NCI-H1048 (cell line): ENCODE measurements at places on chromosomes 5 and 9.

DNA sequence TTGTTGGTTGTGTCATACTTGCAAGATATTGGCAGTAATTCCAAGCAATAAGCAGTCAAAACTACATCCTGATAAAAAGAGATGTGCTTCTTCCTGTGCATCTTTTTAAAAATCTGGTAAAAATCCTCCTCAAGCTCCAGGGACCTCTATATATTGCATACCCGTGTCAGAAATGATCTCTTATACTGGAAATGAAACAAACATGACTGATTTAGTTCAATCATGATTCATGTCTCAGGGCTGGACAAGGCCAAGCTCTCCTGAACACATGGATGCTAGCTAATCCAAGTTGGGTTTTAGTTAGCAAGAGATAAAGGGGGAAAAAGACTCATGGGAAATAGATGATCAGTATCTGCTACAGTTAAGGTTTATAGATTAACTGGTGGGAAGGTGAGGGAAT, 69.3 kb downstream of the CCDC192 start:
- no peak for DNase-seq

GRCh38 chr5:173236531-173237142, 1.6 kb upstream of the NKX2-5 start:
- no peak for DNase-seq

GRCh38 chr5:166287866-166288265, 2003.6 kb upstream of the WWC1 start:
- DNase-seq: no peak

GRCh38 chr5:118637947-118638670, 350.2 kb downstream of the DTWD2 start:
- no peak for DNase-seq

DNA sequence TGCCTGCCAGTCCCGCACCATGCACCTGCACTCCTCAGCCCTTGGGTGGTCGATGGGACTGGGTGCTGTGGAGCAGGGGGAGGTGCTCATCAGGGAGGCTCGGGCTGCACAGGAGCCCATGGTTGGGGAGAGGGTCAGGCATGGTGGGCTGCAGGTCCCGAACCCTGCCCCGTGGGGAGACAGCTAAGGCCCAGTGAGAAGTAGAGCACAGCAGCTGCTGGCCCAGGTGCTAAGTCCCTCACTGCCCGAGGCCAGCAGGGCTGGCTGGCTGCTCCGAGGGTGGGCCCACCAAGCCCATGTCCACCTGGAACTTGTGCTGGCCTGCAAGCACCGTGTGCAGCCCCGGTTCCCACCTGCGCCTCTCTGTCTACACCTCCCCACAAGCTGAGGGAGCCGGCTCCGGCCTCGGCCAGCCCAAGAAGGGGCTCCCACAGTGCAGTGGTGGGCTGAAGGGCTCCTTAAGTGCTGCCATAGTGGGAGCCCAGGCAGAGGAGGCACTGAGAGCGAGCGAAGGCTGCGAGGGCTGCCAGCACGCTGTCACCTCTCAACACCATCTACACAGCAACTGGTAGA, 88.5 kb upstream of the ELAVL2 start:
- no peak for DNase-seq

- DNase-seq: no peak
Observed at GRCh38 chr9:132287256-132287760, 67.5 kb downstream of the SETX start.

DNA sequence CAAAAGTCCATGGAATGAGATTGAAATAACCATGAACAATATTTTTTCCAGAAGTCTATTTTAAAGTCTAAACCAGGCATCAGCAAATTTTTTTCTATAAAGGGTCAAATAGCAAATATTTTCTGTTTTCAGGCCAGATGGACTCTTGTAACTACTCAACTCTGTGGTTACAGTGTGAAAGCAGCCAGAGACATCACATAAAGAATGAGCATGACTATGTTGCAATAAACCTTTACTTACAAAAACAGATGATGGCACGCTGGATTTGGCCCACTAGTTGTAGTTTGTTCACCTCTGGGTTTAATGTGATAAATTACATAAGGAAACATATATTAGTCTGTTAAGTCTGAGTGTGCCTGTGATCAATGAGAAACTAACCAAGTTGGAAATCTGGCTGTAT, 319.2 kb downstream of the TRPM3 start:
- no peak for DNase-seq

DNA sequence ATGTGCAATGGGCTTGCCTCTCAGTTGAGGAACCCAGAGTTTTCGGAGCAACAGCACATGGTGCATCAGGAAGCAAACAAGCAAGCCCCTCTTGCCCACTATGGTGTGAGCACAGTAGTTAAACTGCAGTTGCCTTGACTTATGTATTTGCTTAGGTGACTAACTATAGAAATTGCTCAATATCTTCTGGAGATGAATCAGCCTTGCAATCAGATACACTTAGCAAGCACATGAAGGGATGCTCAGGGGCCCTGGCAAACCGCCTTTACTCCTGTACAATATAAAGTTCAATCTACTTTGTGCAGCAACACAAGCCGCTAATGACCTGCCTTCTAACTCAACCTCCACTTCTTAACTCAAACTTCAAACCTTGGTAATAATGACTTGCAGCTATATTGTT, 581.7 kb upstream of the RIOK2 start:
- DNase-seq: no peak

GRCh38 chr5:6088706-6089105, 289.6 kb downstream of the MED10 start:
- no peak for DNase-seq

DNA sequence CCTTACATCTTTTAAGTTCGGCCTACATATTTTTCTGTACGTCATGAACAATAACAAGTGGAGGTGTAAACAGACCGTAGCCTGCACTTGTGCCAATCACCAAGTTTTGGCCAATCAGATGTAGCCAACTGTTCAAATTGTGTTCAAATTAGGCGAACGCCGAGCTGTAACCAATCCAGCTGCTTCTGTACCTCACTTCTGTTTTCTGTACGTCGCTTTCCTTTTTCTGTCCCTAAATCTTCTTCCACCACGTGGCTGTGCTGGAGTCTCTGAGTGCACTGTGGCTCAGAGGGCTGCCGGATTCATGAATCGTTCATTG, 26.4 kb downstream of the TRIM14 start:
- no peak for DNase-seq

GRCh38 chr5:95892784-95893354, 68.8 kb downstream of the ELL2 start:
- DNase-seq: no peak
